Activated CD4-positive, alpha-beta T cell treated with anti-CD3 and anti-CD28 coated beads, Interleukin-2, amount 50 U/mL, for 1 hour (primary cell): ENCODE measurements at places on chromosomes 5 and 9.
A peak's percentile ranks its signal among the peaks of the same experiment; 100 is the strongest.

DNA sequence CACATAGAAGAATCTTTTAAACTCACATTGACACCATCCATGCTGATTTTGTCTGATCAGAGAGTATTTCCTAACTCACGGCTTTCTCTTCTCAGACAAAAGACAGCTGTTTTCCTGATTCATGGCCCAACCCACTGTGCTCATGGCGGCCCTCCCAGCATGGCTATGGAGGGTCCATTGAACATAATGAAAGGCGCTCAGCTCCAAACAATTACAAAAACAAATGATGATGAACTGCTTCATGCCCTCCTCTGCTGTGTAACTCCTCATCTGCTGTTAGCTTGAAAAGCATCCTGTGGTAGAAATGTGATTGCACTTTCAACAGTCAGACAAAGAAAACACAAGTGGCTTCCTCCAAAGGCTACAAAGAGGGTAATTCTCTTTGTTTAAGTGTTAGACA, 673.8 kb downstream of the PRELID2 start:
- DNase-seq: no peak

GRCh38 chr9:120040896-120041295, 539.1 kb downstream of the CDK5RAP2 start:
- DNase-seq: no peak

GRCh38 chr5:143471666-143472464, 68.4 kb upstream of the NR3C1 start:
- no peak for DNase-seq

DNA sequence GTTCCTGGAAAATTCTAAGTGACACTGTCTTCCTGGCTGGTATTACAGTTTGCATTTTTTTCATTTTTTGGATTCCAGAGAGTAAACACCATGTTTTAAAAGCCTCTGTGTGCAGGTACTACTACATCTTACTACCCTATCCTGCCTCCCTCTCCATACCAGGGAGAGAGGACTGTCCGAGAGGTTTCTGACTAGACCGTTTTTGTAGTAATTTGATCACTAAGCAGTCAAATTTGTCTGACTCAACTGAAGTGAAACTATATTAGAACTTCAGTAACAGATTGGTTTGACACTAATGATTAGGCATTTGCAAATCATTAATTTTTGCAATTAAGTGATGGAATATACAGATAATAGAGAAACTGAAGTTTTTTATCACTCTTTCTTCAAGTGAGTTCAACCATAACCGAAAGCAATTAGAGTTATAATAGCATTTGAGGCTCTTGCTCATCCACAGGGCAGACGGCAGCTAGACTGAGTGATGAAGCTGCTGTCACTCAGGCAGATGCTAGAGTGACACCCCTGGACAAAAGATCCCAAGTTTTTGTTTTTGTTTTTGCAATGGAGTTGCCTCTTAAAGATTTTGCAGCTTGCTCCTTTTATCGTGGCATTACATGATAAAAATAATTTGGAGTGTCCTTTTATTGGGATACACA, 44.3 kb downstream of the SMARCA2 start:
- DNase-seq: no peak

- no peak for DNase-seq
Observed at GRCh38 chr5:100182402-100182801, 352.8 kb upstream of the FAM174A start.

GRCh38 chr5:14980698-14981097, 109.1 kb upstream of the ANKH start:
- no peak for DNase-seq

DNA sequence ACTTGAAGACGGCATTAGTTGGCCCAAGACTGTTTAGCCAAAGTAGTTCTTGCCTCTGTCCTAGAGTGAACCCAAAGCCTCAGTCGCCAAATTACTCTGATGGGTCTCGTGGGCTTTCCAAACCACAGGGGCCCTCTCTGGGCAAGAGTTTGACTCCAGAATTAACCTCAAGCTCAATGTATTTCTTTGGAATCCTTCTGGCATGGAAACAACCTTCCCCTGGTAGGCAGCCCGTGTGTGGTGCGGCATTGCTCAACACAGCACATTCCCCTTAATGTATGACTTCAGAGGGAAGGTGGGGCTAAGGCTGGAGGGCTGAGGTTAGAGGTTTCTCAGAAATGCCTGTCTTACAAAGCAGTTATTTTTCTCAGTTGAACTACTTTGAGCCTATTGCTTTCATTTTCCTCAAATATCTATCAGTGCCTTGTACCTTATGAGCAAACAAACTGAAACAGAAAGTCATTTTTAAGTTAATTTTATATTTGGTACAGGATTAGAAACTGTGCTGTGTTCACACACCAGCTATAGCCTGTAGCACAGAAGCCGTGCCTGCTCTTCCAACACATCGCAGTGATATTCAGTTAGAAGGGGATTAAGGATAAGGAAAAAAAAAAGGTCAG, 123.9 kb upstream of the HAPLN1 start:
- DNase-seq: no peak

DNA sequence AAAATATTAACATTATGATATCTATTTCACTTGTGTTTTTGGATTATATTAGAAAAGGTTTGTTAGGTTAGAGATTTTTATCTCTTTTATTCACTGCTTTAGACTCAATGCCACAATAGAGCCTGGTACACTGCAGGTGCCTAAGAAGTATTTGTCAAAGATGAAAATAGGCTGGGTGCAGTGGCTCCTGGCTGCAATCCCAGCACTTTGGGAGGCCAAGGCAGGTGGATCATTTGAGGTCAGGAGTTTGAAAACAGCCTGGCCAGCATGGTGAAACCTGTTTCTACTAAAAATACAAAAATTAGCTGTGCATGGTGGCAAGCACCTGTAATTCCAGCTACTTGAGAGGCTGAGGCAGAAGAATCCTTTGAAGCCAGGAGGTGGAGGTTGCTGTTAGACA, 64.3 kb downstream of the C9 start:
- no peak for DNase-seq

GRCh38 chr9:129258124-129258822, 80.2 kb upstream of the IER5L start:
- DNase-seq: peak; percentile 90

DNA sequence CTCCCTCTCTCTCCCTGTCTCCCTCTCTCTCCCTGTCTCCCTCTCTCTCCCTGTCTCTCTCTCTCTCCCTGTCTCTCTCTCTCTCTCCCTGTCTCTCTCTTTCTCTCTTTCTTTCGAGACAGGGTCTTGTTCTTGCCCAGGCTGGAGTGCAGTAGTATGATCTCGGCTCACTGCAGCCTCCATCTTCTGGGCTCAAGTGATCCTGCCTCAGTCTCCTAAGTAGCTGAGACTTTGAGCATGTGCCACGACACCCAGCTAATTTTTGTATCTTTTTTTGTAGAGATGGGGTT, 14.3 kb downstream of the TRIO start:
- no peak for DNase-seq

DNA sequence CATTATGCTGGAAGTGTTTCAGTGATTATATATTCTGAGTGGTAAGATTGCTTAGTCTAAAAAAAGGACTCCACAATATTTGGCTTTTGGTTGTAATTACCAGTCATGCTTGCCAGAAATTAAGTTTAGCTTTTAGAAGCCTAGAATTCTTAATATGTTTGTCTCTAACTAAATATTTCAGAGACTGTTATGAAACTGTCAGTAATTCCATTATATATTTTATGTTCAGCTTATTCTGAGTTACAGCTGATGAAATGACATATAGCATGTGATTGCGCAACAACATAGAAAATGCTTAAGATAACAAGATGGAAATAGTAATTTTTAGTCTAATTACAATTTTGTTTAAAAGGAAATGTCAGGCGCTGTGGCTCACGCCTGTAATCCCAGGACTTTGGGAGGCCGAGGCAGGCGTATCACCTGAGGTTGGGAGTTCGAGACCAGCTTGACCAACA, 44.2 kb downstream of the KIAA1958 start:
- no peak for DNase-seq

DNA sequence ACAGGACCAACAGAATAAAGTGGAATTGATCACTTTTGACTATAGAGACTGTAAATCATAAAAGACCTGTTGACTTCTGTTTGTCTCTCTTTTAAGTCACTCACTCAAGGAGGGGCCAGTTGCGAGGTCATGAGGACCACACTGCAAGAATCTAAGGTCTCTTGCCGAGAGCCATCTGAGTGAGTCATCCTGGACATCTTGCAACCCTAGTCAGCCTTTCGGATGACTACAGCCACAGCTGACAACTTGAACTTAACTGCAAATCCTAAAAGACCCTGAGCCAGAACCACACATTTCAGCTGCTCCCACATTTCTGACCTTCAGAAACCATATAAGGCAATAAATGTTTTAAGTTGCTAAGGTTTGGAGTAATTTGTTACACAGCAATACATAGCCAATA, 129.7 kb upstream of the RAD23B start:
- DNase-seq: no peak

GRCh38 chr5:142833517-142834449, 63.6 kb downstream of the ARHGAP26 start:
- no peak for DNase-seq

GRCh38 chr5:176401281-176402205, 13.0 kb downstream of the HIGD2A start:
- no peak for DNase-seq

DNA sequence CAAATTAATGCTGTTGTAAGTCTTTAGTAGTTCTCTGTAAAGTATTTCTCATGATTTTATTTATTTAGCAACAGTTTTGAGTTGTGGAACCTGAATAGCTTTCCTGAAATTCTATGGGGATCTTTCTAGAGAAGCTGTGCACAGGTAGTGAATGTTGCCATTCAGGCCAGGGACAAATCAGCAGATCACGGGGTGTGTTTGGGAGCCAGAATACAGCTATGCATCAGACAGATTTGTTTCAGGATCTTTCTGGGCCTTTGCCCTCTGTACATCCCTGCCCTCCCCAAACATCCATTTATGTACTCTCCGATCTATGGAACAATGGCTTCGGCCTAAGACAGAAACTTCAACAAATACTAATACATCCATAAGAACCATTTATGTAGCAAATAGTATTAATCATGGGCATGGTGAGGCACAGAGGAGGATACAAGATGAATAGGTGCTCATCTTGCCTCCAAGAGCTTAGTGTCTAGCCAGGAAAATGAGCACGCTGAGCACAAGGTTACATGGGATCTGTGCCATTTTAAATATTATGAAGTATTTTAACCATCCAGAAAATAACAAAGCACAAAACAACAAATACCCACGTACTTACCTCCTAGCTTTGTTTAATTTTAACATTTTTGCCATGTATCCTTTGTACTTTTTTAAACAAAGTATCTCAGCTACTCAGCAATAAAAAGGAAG, 13.1 kb downstream of the ARHGEF37 start:
- no peak for DNase-seq

GRCh38 chr5:143217065-143217803, 186.3 kb downstream of the NR3C1 start:
- DNase-seq: no peak

DNA sequence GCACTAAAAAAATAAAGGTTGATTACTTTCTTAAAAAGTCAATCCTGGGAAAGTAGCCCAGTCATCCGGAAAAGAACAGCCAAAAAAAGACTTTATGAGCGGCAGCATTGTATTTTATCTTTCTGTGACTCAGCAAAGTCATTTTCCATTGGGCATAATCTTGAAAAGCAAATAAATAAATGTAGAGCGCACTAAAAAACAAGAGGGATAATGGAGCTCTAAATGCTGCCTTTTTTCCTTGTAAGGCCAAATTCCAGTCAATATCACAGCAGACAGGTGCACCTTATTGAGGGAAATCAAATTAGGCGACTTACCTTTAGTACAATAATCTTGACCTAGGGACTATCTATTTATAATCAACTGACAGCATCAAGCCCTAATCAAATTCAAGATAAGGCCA, 266.8 kb downstream of the MTRR start:
- DNase-seq: no peak

- DNase-seq: no peak
Observed at GRCh38 chr9:85432599-85432998, 309.2 kb downstream of the AGTPBP1 start.

GRCh38 chr9:14310311-14310710, 3.6 kb downstream of the NFIB start:
- no peak for DNase-seq

- no peak for DNase-seq
Observed at GRCh38 chr9:83231039-83231438, 168.1 kb upstream of the RASEF start.

- DNase-seq: no peak
Observed at GRCh38 chr5:34923694-34924461, 5.5 kb upstream of the DNAJC21 start.

GRCh38 chr9:69176471-69177171, 2.5 kb downstream of the TJP2 start:
- DNase-seq: no peak

- no peak for DNase-seq
Observed at GRCh38 chr5:136094913-136095641, 37.6 kb upstream of the SMAD5 start.

- no peak for DNase-seq
Observed at GRCh38 chr5:122704247-122705036, 70.4 kb upstream of the SNX2 start.

GRCh38 chr9:6382681-6383080, 30.3 kb upstream of the UHRF2 start:
- no peak for DNase-seq

DNA sequence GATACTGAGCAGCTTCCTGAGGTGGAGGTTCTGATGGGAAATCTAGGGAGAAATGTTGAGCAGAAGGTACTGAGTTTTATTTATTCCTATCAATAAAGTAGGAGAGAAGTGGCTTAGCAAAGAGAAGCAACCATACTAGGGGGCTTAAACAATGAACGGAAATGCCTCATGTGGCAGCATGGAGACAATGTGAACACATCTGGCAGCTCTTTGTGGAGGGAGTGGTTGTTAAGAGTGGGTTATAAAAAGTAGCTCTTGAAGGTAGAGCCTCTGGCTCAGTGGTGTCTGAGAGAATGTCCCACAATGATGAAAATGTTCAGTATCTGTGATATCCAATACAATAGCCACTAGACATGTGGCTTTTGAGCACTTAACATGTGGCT, 52.7 kb upstream of the EQTN start:
- DNase-seq: no peak

- no peak for DNase-seq
Observed at GRCh38 chr5:156125118-156125517, 201.8 kb upstream of the SGCD start.

GRCh38 chr9:80158131-80158530, 586.4 kb downstream of the TLE4 start:
- no peak for DNase-seq

GRCh38 chr5:40680741-40681362, 1.1 kb downstream of the PTGER4 start:
- peak; percentile 45 for DNase-seq

- DNase-seq: peak; percentile 54
Observed at GRCh38 chr5:143222287-143223231, 180.9 kb downstream of the NR3C1 start.

- DNase-seq: no peak
Observed at GRCh38 chr5:118379470-118379869, 608.9 kb downstream of the DTWD2 start.

DNA sequence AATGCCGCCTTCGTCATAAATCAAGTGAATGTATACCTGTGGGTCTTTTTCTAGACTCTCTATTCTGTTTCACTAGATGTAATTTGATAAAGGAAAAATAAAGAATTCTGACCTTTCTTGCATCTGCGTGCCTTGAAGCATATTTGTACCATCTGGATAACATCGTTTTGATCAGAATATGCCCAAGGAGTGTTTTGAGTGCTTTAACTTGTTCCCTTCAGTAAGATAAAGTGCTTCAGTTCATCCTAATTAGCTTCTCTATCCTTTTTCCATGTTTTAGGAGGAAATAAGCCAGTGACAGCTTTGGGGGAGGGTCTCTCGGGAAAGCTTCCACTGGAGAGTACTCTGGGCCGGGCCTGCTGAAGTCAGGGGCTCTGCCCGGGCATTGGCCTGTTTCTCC, 113.5 kb upstream of the DAP start:
- no peak for DNase-seq

- no peak for DNase-seq
Observed at GRCh38 chr9:97978371-97979130, 4.6 kb upstream of the ANP32B start.
